Thyroid gland (tissue), 4 donors: ENCODE measurements at places on chromosomes 3 and 15. TPM values are rescaled to one million over a fixed set of nuclear protein-coding genes. Genes with fewer than 3 reads are reported as not detected.

The COL6A6 gene
- total RNA-seq, result 0.67 TPM

The UMPS gene
- 18.5 TPM for total RNA-seq

The CYP1A1 gene
- total RNA-seq, result not detected

The CIP2A gene
- total RNA-seq, result 3.7 TPM

The UROC1 gene
- total RNA-seq, result not detected

The RGMA gene
- 2.4 TPM for total RNA-seq

The TLR9 gene
- total RNA-seq, result 0.40 TPM

The GOLGA8R gene
- total RNA-seq, result 25.0 TPM

The LRRIQ4 gene
- total RNA-seq, result not detected

The KBTBD8 gene
- total RNA-seq, result 1.2 TPM

The SHC4 gene
- 1.1 TPM for total RNA-seq

- no peaks in the 10 kb centered on the region for H3K4me1 ChIP-seq
- H3K27ac ChIP-seq, result no peak overlapping the region
- DNase-seq, result peak; percentile 52
Measured at GRCh38 chr3:12541625-12542024, 3.7 kb downstream of the MKRN2OS start.

DNA sequence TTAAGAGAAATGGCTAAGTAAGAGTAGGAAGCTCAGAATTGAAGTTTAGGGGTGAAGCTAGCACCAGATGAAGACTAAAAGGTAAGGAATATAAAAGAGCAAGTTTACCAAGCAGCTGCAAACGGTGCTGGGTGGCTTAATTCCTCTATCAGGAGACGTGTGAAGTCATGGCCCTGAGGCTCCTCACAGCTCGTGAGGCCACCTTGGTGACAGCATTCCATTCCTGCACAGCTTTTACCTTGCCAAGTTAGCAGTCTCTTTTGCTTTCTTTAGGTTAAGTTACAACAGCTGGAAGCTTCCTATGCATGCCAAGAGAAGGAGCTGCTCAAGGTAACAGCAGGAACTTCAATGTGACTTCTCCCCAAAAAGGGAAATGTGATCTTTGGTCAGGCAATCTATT is 6.4 kb downstream of the TMCO5A start:
- H3K27me3 ChIP-seq, result no peaks in the 10 kb centered on the region
- no peak overlapping the region for H3K27ac ChIP-seq
- H3K4me3 ChIP-seq, result no peak overlapping the region
- H3K36me3 ChIP-seq, result no peaks in the 10 kb centered on the region
- no peaks in the 10 kb centered on the region for H3K4me1 ChIP-seq

DNA sequence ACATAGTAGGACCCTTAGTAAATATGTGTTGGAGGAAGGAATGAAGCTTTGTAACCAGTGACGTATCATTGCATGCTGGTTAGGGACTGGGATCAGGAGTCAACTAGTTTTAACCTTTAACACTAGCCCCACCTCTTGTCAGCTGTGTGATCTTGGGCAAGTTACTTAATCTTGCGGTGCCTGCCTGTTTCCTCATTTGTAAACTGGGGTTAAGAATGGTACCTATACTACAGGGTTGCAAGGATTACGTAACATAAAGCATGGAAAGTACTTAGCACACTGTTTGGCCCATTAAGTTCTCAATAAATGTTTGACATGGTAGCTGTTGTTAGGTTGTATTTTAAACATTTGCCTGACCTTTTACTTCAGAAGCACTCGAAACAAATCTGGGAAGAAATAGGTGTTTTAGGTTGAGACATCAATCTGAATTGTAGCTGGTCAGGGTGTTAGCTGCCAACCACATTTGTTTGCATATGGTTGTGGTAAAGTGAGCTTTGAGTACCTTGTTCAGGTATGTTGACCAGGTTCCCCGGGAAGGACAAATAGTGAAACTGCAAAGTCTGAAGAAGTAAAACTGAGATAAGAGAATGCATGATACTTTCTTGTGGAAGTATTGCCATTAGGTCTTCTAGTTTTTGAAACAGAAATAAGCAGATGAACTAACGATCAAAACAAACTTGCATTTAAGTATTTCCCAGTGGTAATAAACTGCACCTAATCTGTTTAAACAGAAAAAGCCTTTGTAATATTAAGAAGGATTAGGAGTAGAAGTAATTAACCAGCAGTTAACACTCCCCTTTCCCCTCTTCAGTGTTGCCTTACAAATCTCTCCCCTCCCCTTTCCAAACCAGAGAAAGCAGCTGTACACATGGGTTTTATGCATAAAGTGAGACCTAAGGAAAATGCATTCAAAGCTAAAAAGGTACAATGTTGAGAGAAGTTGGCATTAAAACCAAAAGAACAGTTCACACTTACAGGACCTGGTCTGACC is 25.8 kb upstream of the SCAANT1 start:
- no peaks in the 10 kb centered on the region for H3K27me3 ChIP-seq
- no peaks in the 10 kb centered on the region for H3K36me3 ChIP-seq
- no peak overlapping the region for H3K27ac ChIP-seq
- no peak overlapping the region for H3K4me3 ChIP-seq
- peaks cover 17% of the 10 kb centered on the region for H3K4me1 ChIP-seq
- DNase-seq, result peak; percentile 8

- no peak overlapping the region for H3K27ac ChIP-seq
- DNase-seq, result no peak
- H3K27me3 ChIP-seq, result no peaks in the 10 kb centered on the region
- H3K4me1 ChIP-seq, result no peaks in the 10 kb centered on the region
Measured at GRCh38 chr3:29099296-29099695, 181.6 kb upstream of the RBMS3 start.

- H3K36me3 ChIP-seq, result no peaks in the 10 kb centered on the region
- H3K4me1 ChIP-seq, result no peaks in the 10 kb centered on the region
- H3K27ac ChIP-seq, result no peak overlapping the region
- H3K27me3 ChIP-seq, result no peaks in the 10 kb centered on the region
- DNase-seq, result no peak
- H3K4me3 ChIP-seq, result no peak overlapping the region
Measured at GRCh38 chr3:148750296-148750695, 52.6 kb downstream of the AGTR1 start.

- no peak overlapping the region for H3K4me3 ChIP-seq
- H3K4me1 ChIP-seq, result no peaks in the 10 kb centered on the region
- H3K36me3 ChIP-seq, result no peaks in the 10 kb centered on the region
- DNase-seq, result no peak
- no peaks in the 10 kb centered on the region for H3K27me3 ChIP-seq
Measured at GRCh38 chr3:86774082-86774691, 216.8 kb downstream of the VGLL3 start.

GRCh38 chr3:25009665-25010064 is 418.4 kb upstream of the RARB start:
- H3K4me3 ChIP-seq, result no peak overlapping the region
- no peaks in the 10 kb centered on the region for H3K36me3 ChIP-seq
- DNase-seq, result no peak
- no peaks in the 10 kb centered on the region for H3K27me3 ChIP-seq
- peaks cover 14% of the 10 kb centered on the region for H3K4me1 ChIP-seq

DNA sequence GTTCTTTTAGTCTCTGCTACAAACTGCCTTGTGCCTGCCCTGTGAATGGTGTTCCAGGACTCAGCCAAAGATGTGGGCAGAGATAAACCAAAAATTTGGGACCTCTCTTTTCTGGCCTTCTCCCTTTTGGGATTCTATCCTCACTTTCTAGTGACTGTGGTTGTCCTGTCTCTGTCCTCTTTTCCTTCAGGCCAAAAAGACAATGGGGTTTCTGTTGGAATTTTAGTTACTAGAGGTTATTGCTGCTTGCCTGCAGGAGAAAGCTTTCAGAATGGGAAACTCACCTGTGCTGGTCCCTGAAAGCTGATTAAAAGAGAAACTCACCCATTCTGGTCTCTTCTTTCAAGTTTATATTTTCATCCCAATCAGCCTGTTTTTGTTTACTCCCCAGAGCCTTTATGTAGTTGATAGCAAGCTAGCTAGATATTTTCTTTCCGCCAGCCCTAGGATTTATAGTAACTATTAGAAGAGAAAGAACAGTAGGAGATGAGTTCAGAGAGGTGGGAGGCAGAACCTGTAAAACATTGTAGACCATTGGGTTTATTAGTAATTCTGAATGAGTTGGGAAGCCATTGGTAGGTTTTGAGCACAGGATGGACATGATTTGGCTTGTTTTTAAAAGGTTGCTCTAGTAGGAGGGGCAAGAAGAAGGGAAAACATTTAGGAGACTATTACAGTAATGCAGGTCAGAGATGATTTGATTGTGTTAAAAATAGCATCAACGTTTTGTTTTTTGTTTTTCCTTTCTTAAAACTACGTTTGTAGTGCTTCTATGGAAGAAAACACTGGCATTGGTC is 138.9 kb downstream of the TCF12 start:
- no peak overlapping the region for H3K4me3 ChIP-seq
- no peaks in the 10 kb centered on the region for H3K4me1 ChIP-seq
- no peak overlapping the region for H3K27ac ChIP-seq

DNA sequence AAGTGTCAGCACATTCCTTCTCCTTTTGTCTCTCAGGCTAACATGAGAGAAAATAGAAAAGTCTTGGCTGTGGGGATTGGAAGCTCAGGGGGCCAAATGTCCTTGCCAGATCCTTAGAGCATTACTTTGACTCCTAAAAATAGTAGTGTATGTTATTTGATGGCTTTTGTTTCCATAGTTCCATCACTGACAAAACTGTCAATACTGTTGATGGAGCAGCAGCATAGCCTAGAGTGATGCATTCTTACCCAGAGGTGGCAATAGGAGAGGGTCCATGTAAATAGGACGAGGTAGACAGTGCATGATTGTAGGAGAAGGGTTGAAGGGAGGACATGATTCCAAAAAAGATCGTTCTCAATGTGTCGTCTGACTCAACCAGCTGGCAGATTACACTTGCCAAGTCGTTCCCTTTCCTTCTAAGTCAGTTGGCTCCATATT is 282.7 kb upstream of the TPRG1 start:
- H3K27me3 ChIP-seq, result no peaks in the 10 kb centered on the region
- no peak overlapping the region for H3K27ac ChIP-seq
- H3K4me1 ChIP-seq, result no peaks in the 10 kb centered on the region
- H3K4me3 ChIP-seq, result no peak overlapping the region

- no peaks in the 10 kb centered on the region for H3K4me1 ChIP-seq
- H3K36me3 ChIP-seq, result no peaks in the 10 kb centered on the region
- no peak overlapping the region for H3K27ac ChIP-seq
- no peaks in the 10 kb centered on the region for H3K27me3 ChIP-seq
- no peak for DNase-seq
- H3K4me3 ChIP-seq, result no peak overlapping the region
Measured at GRCh38 chr3:173945806-173946205, 548.3 kb downstream of the NLGN1 start.

DNA sequence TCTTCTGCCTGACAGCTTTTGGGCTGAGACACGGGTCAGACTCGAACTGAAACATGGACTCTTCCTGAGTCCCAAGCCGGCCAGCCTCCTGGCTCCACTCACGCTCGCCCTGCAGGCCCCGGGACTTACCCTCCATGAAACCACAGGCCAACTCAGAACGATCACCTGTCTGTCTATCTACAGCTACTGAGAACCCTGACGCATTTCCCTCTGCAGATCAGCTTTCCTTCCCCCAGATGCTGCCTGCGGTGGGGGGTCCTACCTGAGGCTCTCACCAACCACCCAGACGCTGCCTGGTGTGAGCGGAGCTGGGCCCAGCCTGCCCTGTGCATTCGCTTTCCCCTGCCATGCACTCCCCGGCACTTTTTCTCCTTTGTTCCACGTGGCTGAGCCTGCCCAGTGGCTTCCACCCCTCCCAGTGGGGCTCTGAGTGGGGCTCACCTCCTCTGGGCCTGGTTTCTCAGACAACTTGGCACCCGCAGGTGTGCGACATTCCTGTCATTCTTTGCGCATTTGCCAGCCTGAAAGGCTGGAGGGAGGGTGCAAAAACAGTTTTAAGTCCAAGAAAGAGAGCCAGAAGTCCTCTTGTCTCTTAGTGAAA is 60.2 kb downstream of the PLXNA1 start:
- peak; percentile 97 for DNase-seq
- no peaks in the 10 kb centered on the region for H3K36me3 ChIP-seq
- H3K27ac ChIP-seq, result peak overlapping the region; percentile 96
- H3K4me1 ChIP-seq, result peaks cover 49% of the 10 kb centered on the region

- H3K4me3 ChIP-seq, result no peak overlapping the region
- no peaks in the 10 kb centered on the region for H3K27me3 ChIP-seq
- no peaks in the 10 kb centered on the region for H3K36me3 ChIP-seq
- H3K27ac ChIP-seq, result no peak overlapping the region
Measured at GRCh38 chr3:32175607-32176197, 62.8 kb upstream of the CMTM8 start.

DNA sequence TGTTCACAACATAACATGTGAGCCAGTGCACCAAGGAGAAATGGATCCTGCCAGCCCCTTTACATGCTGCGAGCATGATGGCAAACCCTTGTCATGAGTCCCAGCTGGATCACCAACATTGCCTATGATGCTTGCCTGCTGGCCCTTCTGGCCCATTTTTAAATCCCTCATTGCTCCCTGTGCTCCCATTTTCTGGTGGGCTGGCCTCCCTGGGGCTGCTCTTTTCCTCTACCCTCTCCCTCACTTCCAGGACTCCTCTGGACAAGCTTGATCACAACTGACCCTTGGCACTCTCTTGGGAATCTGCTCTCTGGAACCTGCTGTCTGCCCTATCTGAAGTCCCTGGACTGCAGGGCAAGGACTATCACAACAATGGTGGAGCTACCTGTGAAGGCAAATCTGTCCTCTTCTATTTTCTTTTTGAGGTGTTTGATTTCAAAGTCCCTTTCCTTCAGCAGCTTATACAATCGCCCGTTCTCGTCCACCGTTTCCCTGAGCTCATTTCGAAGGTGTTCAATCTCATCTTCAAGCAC is 16.3 kb downstream of the CCDC13 start:
- no peak overlapping the region for H3K27ac ChIP-seq
- H3K36me3 ChIP-seq, result no peaks in the 10 kb centered on the region
- H3K4me3 ChIP-seq, result no peak overlapping the region
- no peaks in the 10 kb centered on the region for H3K27me3 ChIP-seq

- no peaks in the 10 kb centered on the region for H3K4me1 ChIP-seq
- H3K36me3 ChIP-seq, result no peaks in the 10 kb centered on the region
- H3K4me3 ChIP-seq, result no peak overlapping the region
- no peak overlapping the region for H3K27ac ChIP-seq
- H3K27me3 ChIP-seq, result no peaks in the 10 kb centered on the region
Measured at GRCh38 chr3:152079980-152080379, 188.7 kb upstream of the MBNL1 start.

- no peaks in the 10 kb centered on the region for H3K36me3 ChIP-seq
- H3K4me1 ChIP-seq, result no peaks in the 10 kb centered on the region
- H3K27me3 ChIP-seq, result no peaks in the 10 kb centered on the region
- DNase-seq, result no peak
- no peak overlapping the region for H3K4me3 ChIP-seq
Measured at GRCh38 chr3:102460579-102460978, 25.8 kb downstream of the ZPLD1 start.

GRCh38 chr15:81562986-81563385 is 189.0 kb upstream of the TMC3 start:
- no peak for DNase-seq
- H3K27me3 ChIP-seq, result no peaks in the 10 kb centered on the region
- no peaks in the 10 kb centered on the region for H3K36me3 ChIP-seq
- no peak overlapping the region for H3K4me3 ChIP-seq
- H3K4me1 ChIP-seq, result no peaks in the 10 kb centered on the region

- H3K4me3 ChIP-seq, result no peak overlapping the region
- peaks cover 46% of the 10 kb centered on the region for H3K4me1 ChIP-seq
- no peaks in the 10 kb centered on the region for H3K36me3 ChIP-seq
- H3K27me3 ChIP-seq, result no peaks in the 10 kb centered on the region
Measured at GRCh38 chr15:64635499-64636495, 139.6 kb downstream of the RBPMS2 start.
